ENCODE measurements at places on chromosomes 2 and 18.
A peak's percentile ranks its signal among the peaks of the same experiment; 100 is the strongest.

DNA sequence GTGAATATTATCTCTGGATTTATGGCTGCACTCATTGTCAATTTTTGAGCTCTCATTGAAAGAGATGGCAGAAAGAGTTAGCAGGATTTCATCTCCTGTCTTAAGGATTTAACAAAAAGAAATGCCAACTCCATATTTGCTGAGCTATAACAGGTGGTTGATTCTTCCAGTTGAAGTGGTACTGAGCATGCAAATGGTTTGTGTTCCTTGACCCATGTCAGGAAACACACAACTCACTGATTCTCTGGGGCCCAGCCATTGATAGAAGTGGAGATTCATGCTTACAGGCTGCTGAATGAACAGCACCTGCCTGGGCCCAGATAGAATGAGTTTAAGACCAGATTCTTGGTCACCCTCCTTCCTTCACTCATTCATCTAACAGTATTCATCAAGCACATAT is 128.8 kb downstream of the CERS6 start:
- DNase-seq = no peak

- peak; percentile 36 for DNase-seq
These were observed 1.1 kb downstream of the IGFBP5 start for GRCh38 chr2:216694082-216694825.

GRCh38 chr2:19872302-19872701 is 29.5 kb downstream of the TTC32 start:
- DNase-seq = no peak

DNA sequence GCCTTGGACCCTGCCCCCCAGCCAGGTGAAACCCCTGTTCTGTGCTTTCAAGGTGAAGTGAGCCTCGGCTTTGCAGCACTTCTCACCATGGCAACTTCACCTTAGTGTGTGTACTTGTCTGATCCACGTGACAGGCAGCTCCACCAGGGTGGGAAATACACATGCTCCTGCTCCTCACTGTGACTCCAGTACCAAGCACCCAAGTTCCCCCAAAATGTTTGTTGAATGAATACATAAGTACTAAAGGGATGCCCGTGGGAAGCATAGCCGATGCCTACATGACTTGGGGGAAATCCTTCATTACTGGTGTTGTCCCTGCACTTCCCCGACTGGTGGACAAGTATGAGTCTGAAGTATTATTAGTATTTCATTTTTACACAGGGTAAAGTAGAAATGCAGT is 41.8 kb upstream of the GBX2 start:
- DNase-seq = no peak

DNA sequence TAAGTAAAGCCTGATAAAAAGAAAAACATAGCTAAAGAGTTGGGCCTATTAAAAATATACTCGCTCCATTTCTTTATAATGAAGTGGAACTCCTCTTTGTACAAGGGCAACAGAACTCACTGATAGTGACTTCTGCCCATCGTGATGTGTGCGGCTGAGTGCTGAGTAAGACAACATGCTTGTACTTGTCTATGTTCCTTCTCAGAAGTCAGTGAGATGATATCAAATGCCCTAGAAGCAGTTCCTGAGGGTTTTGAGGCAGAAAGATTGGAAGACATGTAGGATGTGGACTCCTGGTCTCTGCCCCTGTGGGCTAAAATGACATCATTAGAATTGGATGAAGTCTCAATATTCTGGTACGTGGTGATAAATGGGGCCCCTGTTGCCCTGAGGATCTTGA is 73.8 kb downstream of the USP40 start:
- DNase-seq = no peak

- no peak for DNase-seq
These were observed 226.0 kb downstream of the PTPRM start for GRCh38 chr18:7793100-7793499.

- DNase-seq = no peak
These were observed 281.9 kb downstream of the FIGN start for GRCh38 chr2:163453920-163454319.

GRCh38 chr2:55862673-55863390 is 60.8 kb downstream of the EFEMP1 start:
- DNase-seq = no peak

- DNase-seq = peak; percentile 64
These were observed 219.0 kb downstream of the SH3BP4 start for GRCh38 chr2:235170536-235171521.

GRCh38 chr18:49020621-49021021 is 69.9 kb upstream of the SMAD7 start:
- peak; percentile 9 for DNase-seq

- no peak for DNase-seq
These were observed 42.8 kb downstream of the KLHL14 start for GRCh38 chr18:32730068-32730467.

GRCh38 chr18:44850001-44850400 is 169.3 kb downstream of the SETBP1 start:
- DNase-seq = no peak

- DNase-seq = peak; percentile 87
These were observed at the start of gene ASTL for GRCh38 chr2:96138179-96139145. ASTL (minus strand) TSS chr2:96138502; CDS start chr2:96138436, 66 bp downstream.

- no peak for DNase-seq
These were observed 4.1 kb downstream of the NEDD4L start for GRCh38 chr18:58048081-58048642.

GRCh38 chr18:25125680-25126079 is 226.3 kb downstream of the ZNF521 start:
- no peak for DNase-seq

DNA sequence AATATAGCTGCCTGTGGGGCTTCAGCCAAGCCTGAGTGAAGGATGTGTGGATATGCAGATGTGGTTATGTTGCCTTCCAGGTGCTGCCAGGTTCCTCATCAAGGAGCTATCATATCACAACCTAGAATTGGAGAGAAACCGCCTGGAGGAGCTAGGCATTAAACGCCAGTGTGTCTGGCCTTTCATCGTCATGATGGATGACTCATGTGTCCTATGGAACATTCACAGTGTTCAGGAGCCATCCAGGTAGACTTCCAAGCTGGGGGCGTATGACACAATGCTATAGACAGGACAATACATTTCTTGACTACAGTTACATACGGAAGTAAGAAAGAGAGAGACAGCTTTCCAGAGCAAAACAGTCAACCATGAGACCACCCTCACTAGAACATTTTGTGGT is 86.8 kb downstream of the ESCO1 start:
- DNase-seq = no peak

DNA sequence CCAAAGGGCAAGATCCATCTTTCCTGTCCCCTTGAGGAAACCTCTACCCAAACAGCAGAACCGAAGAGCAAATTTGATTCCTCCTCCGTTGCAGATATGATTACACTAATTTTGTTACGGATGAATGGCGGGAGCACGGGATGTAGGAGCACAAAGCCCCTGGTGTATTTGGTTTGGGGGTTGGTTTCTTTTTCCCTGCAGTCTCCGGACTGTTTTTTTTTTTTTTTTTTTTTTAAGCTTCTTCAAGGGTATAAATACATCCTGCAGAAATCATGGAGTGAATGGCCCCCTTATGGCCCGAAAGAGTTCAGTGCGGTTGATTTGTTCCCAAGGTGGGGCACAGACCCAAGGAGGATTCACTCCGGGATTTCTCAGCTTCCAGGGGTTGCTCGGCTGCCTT is 135.3 kb upstream of the SH3BP4 start:
- DNase-seq = no peak

GRCh38 chr2:216014986-216015385 is 1.6 kb upstream of the MREG start:
- no peak for DNase-seq

- DNase-seq = no peak
These were observed 135.2 kb downstream of the LAMA1 start for GRCh38 chr18:6982398-6982797.

Data from SW480 (cell line).